ENCODE measurements at places on chromosomes 5 and 9. TPM values are rescaled to one million over a fixed set of nuclear protein-coding genes. Genes with fewer than 3 reads are reported as not detected.
A peak's percentile ranks its signal among the peaks of the same experiment; 100 is the strongest.

DNA sequence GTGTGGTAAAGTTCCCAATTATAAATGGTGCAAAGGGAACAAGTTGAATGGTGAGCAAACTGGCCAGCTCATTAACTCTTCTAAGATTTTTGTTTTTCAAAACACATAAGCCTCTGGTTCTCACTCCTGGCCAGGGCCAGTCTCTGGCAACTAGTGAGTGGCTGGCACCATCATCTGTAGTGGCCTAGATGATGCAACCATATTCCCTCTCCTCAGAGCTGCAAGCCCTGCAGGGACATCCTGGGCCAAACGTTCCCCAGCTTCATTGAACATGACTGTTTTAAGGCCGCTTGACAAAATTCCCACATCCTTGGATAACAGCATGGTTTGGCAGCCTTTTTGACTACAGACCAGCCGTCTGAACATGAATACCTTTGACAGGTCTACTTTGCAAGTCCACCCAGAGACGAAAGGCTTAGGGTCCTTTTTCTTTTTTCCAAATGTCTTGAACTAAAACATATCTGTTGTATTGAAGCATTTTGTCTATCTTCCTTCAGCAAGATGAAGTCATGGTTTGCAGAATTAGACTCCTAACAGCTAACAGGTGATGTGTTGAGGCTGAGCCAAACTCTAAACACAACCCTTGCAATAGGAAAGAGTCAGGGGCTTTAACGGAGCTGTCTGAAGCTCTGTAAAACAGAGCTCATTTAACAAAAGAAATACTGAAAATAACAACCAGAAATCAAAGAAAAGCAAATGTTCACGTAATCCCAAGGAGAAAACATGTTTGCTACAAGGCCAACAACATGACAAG, 23.8 kb downstream of the MACROH2A1 start:
- no peak for DNase-seq

STING1 gene
- 64.9 TPM for total RNA-seq

DNA sequence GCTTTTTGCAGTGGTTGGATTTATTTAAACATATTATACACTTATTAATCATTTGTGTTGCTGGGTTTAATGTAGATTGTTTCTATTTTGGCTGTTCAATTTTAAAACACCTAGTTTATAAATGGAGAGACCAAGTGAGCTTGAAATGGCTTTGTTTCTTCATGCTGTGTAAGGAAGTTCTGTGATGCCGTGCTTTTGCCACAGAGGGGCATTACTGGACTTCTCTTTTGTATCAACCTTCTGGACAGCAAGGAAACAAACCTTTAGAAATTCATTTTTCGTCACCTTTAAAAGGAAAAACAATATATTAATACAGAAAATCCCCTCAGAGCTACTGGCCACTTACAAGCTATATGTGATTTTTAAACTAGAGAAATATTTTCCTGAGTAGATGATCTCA, 81.9 kb downstream of the DMRTA1 start:
- no peak for DNase-seq

TMEM171 gene
- total RNA-seq: not detected

DNA sequence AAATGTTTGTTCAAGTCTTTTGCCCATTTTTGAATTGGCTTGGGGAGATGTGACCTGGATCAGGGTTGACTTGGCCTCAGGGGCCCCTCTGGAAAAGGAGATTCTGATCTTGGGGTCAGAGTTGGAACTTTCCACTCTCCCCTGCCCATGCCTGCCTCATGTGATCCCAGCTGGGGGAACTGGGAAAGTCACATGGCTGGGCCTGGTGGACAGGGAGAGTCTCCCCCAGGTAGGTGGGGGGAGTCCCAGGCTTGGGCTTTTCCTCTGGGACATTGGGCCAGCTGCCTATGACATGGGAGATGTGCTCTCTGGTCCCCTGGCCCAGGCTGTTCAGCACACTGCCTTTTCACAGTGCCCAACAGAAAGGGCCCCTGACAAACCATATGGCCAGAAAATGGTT, 60.7 kb downstream of the NDST1 start:
- DNase-seq: no peak

DNA sequence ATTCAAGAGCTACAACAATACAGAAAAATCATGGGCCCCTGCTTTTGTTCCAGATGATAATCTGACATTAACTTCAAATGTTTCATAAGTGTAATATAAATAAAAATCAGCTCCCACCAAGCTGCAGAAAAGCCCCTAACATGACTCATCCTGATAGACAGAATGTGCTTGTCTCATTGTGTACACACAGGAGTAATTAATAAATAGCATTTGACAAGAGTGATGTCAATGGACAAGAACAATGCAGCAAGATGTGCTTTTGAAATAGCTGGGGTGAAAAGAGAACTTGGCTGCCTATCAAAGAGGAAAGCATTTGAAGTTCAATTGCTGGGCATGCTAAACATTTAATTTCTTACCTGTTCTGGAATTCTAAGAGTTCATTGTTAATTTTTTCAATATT, 79.2 kb downstream of the DNAH5 start:
- no peak for DNase-seq

CRHBP gene
- total RNA-seq: 0.29 TPM

DNA sequence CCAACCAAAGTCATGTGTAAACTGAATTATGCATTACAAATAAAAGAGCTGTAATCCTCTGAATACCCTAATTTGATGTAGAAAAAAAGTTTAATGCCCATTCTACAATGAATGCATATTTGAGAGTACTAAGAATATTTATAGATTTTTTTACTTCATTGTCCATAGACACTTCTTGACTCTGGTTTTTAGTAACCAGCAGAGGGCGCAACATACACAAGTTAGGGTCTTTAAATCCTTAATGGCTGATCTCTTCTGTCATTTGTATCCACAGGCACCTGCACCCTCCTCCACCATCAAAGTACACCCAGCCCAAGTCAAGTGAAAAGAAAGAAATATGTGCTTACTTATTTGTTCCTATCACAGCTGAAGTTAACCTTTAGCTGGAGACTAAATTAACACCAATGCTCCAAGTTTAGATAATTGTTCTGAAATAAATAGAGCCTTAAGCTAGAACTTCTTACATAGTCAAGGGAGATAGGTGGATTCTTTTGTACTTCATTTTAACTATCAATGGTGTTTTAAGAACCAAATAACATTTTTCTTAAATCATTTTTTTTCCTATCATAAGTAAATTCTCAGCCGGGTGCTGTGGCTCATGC, 524.2 kb upstream of the DAB2 start:
- DNase-seq: peak; percentile 77

- DNase-seq: no peak
Measured at GRCh38 chr9:113566016-113566711, 102.6 kb downstream of the RGS3 start.
